Left renal pelvis (tissue), 4 donors: ENCODE measurements at places on chromosomes 2 and 18.

GRCh38 chr2:121128741-121129659, 156.0 kb downstream of the TFCP2L1 start:
- DNase-seq: no peak

- no peak for DNase-seq
Observed at GRCh38 chr2:105510761-105511528, 112.1 kb upstream of the FHL2 start.

- DNase-seq: no peak
Observed at GRCh38 chr2:212683346-212684097, 144.9 kb upstream of the ERBB4 start.

DNA sequence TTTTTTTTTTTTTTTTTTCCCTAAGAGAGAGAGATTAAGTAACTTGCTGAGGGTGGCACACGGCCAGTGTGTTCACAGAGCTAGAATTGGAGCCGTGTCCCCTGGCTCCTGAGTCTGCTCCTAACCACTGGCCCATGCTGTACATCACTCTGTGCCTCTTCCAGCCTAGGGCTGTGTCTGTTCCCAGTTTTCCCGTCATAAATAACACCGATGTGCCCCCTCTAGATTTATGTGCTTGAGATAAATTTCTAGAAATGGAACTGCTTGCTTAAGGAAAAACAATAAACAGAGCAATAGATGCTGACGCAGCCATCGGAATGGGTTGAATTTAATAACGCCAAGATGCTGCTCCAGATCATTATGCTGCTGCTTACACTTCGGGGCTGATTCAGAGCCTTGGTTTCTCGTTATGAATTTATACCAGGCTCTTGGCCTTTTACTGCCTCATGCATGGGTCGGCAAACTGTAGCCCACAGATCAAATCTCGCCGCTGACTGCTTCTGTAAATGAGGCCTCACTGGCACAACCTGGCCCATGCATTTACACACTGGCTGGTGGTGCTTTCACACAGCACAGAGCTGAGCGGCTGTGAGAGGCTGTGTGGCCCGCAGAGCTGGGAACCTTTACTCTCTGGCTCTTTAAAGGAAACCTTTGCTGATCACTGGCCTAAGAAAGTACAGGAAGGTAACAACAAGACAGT, 58.1 kb downstream of the NDUFA10 start:
- no peak for DNase-seq

DNA sequence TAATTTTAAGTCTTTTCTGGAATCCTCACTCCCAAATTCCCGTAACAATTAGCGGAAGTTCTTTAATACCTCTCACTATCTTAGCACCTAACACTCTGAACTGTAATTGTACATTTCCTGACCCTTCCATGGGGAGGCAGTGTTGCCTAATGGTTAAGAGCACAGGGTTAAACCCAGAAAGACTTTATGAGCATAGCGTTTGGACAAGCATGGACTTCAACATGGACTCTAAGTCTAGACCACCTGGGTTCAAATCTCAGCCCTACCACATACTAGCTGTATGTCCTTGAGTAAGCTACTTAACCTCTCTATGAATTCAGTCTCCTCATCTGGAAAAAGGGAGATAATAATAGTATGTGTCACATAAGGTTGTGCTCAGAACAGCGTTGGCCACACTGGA, 13.0 kb downstream of the ANTXR1 start:
- DNase-seq: no peak

- no peak for DNase-seq
Observed at GRCh38 chr2:2326068-2327040, 4.7 kb downstream of the MYT1L start.
